ENCODE measurements at places on chromosomes 12 and 14.

GRCh38 chr12:40382217-40382616 lies 157.4 kb downstream of the LRRK2 start:
- DNase-seq, result no peak

GRCh38 chr14:91114079-91115065 lies 499 bp downstream of the DGLUCY start:
- DNase-seq, result no peak

DNA sequence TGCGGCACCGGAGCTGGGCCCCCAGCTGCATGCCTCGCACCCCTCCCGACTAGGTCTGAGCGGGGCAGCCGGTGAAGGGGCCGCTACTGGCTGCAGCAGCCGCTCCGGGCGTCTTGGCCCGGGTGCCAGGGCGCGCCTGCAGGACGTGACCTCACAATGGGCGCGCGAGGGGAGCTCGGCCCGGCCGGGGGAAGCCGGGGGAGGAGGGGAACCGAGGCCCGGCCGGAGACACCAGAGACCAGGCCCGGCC lies 353 bp downstream of the BAG5 start:
- DNase-seq, result no peak

- no peak for DNase-seq
Measured at GRCh38 chr14:78863143-78863542, 693.0 kb downstream of the NRXN3 start.

DNA sequence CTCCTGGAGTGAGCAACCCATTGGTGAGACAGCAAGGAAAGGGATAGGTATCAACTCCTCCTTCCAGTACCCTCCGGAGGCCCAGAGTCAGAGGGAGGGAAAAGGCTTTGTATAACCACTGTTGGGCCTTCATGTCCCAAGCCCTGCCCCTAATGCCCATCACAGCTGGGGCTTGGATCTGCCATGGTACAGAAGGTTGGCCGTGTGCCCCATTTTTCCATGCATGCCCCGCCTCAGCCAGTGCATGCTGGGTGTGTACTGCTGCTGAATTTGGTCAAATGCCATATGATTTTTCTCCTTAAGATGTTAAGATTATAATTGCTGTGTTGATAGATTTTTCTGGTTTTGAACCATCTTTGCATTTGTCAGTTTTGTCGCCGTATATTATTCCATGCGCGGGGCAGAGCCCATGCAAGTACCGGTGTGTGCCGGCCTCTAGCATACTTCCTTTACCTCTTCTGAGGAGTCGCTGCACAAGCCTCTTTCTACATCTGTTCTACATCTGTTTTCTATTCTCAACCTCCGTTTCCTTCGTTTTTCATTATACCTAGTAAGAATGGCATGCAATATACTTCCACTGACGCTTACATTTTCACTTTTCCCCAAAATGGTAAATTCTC lies 26.6 kb downstream of the PPP2R5C start:
- DNase-seq, result no peak

DNA sequence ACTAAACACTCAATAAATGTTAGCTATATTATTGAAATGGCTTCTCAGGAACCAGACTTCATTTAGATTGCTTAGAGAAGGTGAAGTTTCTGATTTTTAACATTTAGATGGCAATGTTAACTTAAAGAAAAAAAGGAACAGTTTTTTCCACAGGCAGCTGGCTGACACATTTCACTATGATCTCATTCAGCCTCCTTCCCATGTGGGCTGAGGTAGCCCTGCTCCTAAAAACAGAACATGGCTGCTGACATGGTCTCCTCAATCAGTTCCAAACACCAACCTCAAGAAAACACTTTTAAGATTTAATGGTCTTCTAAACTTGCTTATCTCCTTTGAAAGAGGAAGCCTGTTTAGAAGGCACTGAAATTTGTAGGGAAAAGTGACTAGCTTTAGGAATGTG lies 23.8 kb downstream of the GNS start:
- DNase-seq, result no peak

DNA sequence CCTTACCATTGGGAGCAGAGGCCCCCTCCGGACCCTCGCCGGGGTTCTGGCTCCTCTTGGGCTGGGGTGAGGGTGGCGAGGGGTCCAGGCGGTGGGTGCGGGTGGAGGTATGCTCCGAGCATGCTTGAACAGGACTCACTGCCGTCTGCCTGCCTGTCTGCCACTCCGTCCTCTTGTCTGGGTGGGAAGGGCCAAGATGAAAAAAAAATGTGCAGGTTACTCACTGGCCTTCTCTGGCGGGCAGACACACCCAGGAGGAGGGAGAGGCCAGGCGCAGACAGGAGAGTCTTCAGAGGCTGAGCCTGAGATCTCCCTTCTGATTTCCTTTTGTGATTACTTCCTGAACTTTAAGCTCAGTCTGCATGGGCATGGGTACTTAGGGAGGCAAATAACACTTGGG lies 76.1 kb downstream of the STON2 start:
- no peak for DNase-seq

- DNase-seq, result no peak
Measured at GRCh38 chr12:22731236-22731635, 106.3 kb downstream of the ETNK1 start.
